Stimulated activated CD8-positive, alpha-beta memory T cell treated with anti-CD3 and anti-CD28 coated beads, Interleukin-2, amount 100 ng/mL, for 48 hours (primary cell): ENCODE measurements at places on chromosomes 3 and 15.
A peak's percentile ranks its signal among the peaks of the same experiment; 100 is the strongest.

DNA sequence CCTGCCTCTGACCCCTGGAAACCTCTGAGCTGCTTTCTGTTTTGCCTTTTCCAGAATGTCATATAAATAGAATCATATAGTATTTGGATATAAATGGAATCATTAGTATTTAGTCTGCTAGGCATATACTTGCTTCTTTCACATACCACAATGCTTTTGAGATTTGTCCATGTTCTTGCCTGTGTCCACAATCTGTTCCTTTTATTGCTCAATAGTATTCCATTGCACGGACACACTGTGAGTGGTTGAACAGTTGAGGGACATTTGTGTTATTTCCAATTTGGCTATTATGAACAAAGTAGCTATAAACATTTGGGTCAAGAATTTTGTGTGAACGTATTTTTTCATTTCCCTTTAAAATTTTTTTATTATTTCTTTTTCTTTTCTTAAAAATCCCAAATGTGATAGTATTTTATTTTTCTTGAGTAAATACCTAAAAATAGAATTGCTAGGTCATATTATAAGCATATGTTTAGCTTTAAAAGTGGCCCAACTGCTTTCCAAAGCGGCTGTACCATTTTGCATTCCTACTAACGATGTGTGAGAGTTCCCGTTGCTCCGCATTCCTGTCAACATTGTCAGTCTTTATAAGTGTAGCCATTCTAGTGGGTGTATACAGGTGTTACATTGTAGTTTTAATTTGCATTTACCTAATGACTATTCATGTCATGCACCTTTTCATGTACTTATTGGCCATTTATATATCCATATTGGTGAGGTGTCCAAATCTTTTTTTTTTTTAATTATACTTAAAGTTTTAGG, 26.5 kb downstream of the WDR53 start:
- no peak for DNase-seq

GRCh38 chr15:51620641-51621040, 1.9 kb downstream of the DMXL2 start:
- no peak for DNase-seq

GRCh38 chr15:33975022-33975565, 6.8 kb downstream of the CHRM5 start:
- no peak for DNase-seq

DNA sequence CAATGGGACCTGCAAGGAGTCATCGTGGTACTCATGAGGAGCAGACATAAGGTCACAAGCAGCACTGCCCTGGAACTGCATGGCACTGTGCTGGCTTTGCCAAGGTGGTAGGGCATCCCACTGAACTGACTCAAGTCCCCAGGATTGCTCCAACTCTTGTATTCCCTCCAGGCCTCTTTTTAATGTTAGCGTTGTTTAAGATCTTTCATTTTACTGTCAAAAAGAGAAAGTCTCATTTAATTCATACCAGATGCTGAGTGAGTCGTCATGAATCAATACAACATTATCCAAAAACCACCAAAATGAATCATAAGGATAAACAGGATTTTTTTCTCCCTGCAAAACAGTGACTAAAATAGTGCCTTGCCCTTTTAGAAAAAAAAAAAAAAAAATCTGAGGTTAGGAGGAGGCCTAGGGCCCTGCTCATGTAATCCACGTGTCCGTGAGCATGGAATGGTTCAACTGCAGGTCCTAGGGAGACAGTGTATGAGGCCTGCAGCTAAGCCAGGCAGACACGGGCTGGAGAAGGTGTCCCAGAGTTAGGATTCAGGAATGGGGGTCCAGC, 36.7 kb upstream of the BLM start:
- DNase-seq, result no peak

DNA sequence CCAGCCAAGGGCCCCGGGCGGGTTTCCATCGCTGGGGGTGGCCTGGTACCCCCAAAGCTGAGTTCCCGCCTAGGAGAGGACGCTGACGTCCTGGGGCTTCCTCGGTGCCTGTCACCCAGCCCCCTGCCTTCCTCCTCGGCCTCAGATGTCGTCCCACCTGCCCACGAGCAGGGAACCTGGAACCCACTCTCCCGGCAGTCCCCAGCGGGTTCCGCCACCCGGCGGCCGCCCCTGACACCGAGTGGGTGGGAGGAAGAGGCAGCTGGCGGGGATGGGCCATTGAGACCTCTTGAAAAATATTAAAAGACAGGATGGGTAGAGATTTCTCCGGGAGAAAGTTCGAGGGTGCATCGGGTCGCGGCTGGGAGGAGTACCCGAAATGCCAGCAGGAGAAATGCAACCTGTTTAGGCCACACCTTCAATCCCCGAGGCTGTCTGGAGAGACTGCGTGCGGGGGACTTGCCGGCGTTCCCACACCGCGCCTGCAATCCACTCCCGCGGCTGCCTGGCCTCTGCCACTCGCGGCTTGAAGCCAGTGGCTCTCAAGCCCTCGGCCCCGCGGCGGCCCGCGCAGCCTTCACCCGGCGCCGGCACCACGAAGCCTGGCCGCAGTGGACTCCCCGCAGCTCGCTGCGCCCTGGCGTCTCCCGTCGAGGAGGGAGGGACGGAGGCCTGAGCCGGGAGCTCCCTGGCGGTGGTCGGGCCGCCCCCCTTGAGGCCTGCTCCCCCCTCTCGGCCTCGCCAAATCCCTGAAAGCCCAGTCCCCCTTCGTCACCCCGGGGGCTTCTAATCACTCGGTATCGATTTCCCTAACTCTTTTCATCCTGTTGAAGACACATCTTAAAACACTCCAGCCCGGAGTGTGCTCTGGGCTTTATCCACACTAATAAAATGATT, 8.6 kb upstream of the NR2F2 start:
- no peak for DNase-seq

DNA sequence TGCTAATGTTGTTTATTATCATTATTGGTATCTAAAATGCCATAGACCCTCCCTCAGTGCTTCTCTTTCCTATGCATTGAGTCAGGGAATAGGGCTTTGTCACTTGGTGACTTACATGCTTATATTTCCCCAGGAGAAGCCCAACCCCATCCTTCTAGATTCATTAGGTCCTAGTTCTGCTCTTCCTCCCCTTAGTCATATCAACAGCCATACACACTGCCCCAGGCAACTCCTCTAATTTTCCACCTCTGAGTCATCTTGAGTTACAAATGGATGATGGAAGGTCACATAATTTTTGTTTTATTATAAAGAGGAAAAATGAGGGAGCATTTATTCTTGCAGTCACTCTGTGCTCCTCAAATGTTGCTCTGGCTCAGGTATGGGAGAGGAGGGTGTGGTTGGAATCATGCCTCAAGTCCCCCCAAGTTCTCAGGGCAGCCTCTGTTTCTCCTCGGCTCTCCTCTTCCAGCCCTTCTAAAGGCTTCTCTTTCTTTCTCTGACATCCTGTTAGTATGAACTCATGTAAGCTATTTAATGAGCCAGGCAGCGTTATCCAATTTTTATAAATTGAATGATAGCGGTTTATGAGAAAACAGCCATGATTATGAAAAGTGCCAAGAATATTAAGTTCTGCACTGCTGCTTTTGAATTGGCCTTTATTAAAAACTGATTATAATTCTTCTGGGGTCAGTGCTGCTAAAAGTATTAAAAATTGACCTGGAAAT, 45.6 kb upstream of the FSTL1 start:
- no peak for DNase-seq

GRCh38 chr15:36832774-36833463, 253.5 kb downstream of the CDIN1 start:
- no peak for DNase-seq

GRCh38 chr3:125512135-125512920, 7.7 kb downstream of the SNX4 start:
- DNase-seq, result peak; percentile 28

DNA sequence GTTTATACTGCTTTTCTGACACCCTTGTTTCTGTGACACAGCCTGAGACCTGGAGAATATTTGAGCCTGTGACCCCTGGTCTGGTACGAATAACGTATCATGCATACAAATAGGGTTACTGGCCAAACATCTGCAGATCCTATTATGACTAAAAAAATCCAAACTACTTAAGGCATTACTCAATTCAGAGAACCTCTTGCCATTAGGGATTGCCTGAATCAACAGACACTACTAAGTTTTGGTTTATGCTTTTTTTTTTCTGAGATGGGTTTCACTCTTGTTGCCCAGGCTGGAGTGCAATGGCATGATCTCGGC, 35.4 kb downstream of the OSBPL10 start:
- no peak for DNase-seq

DNA sequence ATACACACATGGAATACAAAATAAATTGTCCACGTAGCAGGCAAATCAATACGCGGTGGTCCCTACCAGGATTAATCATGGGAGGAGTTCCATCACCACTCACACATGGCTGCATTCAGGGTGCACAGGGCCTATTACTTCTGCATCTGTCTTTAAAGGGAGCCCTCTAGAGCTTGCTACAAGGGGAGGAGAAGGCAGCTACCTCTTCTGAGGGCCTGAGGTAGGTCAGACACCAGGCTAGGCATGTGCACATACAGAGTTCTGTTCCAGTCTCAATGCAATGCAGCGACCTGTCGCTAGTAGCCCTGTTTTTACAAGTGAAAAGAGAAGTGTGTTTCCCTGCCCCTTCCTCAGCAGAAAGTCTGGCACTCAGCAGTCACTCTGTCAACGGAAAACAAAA, 102.7 kb downstream of the ROBO2 start:
- no peak for DNase-seq

- DNase-seq, result no peak
Measured at GRCh38 chr3:188217011-188217463, 63.1 kb downstream of the LPP start.

DNA sequence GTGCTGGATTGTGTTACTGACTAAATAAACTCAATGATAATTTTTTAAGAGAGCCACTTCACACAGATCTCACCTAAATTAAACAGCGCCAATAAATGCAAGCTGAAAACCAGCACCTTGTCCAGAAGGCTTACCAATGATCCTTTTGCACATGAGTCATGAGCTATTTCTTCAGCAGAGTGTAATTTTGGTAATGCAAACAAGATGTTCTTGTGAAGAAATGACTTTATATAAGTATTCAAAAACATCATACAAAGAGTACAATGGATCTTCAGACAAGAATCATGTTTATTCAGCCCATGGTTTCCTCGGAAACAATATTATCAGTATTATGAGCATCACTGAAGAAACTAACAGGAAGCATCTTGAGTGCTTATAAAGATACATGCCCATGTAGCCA, 263.8 kb upstream of the UBE2E2 start:
- DNase-seq, result no peak

DNA sequence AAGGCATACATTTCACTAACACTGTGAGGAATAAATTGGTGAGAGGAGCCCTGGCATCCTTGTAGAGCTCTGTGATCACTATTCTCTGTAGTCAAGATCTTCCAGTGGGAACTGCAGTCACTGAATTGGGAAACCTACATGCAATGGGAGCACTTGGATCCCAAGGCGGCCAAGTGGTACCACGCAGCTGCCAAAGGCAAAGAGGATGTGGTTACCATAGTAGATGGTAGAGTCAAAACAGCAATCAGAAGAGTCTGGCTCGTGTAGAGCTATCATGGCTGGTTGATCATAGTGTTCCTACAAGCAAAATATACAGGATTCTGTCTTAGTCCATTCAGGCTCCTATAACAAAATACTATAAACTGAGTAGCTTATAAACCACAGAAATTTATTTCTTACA, 849.7 kb downstream of the ROBO2 start:
- no peak for DNase-seq

DNA sequence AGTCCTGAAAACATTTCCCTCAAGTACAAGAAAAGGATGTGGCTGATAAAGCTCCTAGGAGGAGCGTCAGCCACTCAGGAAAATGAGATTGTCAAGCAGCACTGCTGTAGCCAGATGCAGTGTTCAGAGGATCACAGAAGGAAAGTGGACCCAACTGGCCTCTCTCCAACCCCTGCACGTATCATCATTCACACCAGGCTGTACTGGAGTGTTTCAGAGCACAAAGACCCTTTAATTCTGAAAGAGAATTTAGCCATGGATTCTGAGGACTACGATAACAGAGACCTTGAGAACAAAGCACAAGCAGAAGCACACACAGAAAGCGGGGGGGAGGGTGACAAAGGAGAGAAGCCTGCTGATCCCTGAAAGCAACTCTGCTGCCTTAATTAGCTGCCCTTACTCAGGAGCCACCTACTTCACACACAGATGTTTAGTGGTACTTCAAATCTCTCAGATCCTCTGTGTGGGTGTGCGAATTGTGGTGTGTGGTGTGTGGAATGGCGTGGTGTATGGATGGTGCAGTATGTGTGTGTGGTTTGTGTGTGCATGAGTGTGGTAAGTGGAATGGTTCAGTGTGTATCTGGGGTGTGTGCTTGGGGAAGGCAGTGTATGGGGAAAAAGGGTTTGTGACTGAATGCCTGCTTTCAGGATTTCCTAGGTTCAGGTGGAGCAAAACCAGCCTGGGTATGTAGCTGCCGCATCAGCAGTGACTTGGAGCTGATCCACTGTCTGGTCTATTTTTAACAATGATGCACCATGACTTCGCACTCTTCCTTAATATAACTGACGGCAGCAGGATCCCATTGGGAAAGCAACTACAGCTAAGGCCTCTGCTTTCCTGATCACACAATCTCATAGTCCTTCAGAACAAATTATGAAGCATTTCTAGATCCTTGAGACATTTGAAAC, 192.5 kb downstream of the RSL24D1 start:
- DNase-seq, result no peak

- no peak for DNase-seq
Measured at GRCh38 chr3:50267280-50267913, 1.6 kb upstream of the SEMA3B start.

DNA sequence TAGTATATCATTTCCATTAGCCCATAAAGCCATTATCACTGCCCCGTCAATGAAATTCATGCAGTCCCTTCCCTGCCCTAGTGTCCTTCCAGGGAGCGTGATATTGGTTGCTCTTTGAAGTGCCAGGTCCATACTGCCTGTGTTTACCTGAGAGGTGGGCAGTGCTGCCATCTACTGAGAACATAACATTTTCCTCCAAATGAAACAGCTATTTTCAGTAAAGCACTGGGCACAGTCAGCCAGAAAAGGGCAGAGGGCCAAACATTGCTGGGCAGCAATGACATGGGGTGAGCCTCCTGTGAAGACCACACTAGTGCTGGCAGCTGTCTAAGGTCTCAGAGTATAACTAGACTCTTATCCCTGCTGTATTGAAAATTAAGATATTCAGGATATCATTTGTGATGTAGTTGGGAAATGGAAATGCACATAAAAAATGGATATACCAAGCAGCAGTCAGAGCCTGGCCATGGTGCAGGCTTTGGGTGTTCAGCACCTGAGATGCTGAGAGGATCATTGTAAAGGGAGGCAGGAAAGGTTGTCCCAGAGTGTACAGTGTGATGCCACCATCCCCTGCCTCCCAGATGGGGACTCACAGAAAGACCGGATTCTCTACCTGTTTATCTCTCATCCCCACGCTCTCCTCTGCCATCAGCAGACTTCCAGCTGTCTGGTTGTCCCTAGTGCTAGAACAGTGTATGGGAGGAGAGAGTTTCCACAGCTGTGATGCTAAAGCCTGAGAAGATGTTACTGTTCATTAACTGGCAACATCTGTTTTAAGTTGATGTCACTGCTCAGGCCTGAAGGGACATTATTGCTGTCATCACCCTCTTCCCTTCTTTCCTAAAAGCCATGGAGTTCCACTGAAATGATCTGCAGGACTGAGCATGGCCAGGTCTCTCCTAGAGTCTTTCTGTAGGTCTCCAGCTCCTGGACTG, 108.8 kb downstream of the ARNT2 start:
- DNase-seq, result no peak
